ENCODE measurements at places on chromosomes 1 and 21. TPM values are rescaled to one million over a fixed set of nuclear protein-coding genes. Genes with fewer than 3 reads are reported as not detected.

- peaks cover 3% of the 10 kb centered on the region for H3K36me3 ChIP-seq
- DNase-seq: no peak
- peaks cover 18% of the 10 kb centered on the region for H3K4me1 ChIP-seq
Observed at GRCh38 chr1:22026924-22027289, 25.4 kb downstream of the CELA3A start.

- DNase-seq: no peak
- H3K36me3 ChIP-seq: no peaks in the 10 kb centered on the region
- no peaks in the 10 kb centered on the region for H3K4me1 ChIP-seq
Observed at GRCh38 chr1:34774957-34775356, 6.1 kb upstream of the GJB3 start.

DNA sequence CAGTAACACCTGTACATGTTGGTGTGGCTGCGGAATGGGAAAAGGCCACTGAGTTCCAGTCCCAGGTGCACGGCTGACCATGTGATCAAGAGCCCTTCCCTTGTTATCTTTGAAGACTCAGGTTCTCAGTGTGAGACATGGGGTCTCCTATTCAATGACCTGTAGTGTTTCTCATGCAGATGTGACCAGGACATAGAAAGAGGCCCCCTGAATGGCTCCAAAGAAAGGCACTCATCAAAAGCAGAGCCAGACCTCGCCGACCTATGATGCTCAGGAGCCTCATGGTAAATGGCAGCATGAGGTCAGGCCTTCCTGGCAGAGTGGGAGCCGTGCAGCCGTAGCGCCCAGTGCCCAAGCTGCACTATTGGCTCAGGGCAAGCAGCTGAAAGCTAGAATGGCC is 42.3 kb upstream of the HAO2 start:
- no peaks in the 10 kb centered on the region for H3K27me3 ChIP-seq
- DNase-seq: no peak
- H3K4me1 ChIP-seq: peaks cover 7% of the 10 kb centered on the region
- no peak overlapping the region for H3K4me3 ChIP-seq
- H3K27ac ChIP-seq: no peak overlapping the region

GRCh38 chr1:169487133-169487532 is 1.4 kb upstream of the SLC19A2 start:
- no peaks in the 10 kb centered on the region for H3K36me3 ChIP-seq
- H3K27me3 ChIP-seq: no peaks in the 10 kb centered on the region
- H3K27ac ChIP-seq: peak overlapping the region; percentile 99

TMEM269 gene
- total RNA-seq: 0.07 TPM

ADCY10 gene
- 0.07 TPM for total RNA-seq

DISC1 gene
- 9.1 TPM for total RNA-seq

All from astrocyte (in vitro differentiated cells and primary cell).